ENCODE measurements at places on chromosomes 12 and 14. TPM values are rescaled to one million over a fixed set of nuclear protein-coding genes. Genes with fewer than 3 reads are reported as not detected.
A peak's percentile ranks its signal among the peaks of the same experiment; 100 is the strongest.

GRCh38 chr12:15688202-15688736 is 100.9 kb downstream of the EPS8 start:
- DNase-seq, result peak; percentile 84

Gene ERP27
- not detected for total RNA-seq

- peak; percentile 69 for DNase-seq
Observed at GRCh38 chr14:54776361-54777001, 126.1 kb downstream of the GCH1 start.

Gene C1RL
- 65.8 TPM for total RNA-seq

DNA sequence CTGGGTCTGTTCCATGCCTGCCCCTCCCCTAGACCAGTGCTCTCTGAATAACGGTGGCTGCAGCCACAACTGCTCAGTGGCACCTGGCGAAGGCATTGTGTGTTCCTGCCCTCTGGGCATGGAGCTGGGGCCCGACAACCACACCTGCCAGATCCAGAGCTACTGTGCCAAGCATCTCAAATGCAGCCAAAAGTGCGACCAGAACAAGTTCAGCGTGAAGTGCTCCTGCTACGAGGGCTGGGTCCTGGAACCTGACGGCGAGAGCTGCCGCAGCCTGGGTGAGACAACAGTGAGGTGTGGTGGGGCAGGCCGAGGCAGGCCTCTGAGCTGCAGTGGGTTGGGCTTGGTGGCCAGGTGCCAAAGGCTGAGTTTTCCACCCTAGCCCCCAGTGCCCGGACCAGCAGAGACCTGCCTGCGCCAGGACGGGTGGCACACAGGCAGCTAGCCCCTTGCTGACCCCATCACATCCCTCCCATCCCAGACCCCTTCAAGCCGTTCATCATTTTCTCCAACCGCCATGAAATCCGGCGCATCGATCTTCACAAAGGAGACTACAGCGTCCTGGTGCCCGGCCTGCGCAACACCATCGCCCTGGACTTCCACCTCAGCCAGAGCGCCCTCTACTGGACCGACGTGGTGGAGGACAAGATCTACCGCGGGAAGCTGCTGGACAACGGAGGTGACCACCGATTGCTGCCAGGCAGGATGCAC is 28.2 kb upstream of the LRP1-AS start:
- peak; percentile 95 for DNase-seq

- no peak for DNase-seq
Observed at GRCh38 chr12:51961834-51962233, 10.3 kb downstream of the ACVR1B start.

Gene RNF212B
- total RNA-seq, result not detected

Gene LBHD2
- total RNA-seq, result not detected

DNA sequence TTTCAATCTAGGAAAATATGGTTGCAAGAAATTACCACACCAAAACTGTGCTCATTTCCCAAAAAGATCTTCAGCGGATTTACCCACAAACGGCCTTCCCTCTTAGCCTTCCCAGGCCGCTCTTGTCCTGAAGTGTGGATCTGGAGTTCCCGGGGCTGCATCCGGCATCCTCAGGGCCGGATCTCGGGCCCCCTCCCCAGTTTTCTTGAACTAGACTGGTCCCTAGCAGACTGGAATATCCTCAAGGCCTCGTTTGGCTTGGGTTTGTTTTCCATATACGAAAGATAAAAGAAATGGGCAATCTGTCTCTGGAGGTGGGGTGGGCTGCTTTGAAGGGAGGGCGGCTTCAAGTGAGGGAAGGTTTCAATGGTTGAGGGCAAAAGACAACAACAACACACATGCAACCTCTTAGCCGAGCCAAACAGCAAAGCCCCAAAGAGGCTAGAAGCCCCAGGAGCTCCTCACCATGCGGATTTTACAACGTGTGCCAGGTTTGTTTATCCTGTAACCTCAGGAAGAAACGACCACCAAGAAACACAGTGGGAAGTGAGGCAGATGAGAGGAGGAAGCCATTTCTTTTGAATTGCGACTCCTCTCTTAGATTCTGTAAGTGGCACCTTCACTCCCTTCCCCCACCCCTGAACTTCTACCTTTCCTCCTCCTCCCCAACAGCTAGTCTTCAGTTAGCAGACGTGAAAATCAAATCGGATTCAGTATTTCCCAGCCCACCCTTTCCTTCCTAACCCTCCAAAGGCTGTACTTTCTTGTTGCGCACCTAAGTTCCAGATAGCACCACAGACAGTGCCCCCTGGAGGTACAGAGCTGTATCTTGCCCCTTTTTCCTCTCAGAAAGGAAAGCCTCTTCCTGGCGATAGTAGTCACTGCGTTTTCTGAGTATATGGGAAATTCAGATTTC is 2.6 kb downstream of the MYF6 start:
- DNase-seq, result no peak

Gene KRT6C
- not detected for total RNA-seq

GRCh38 chr12:63963868-63964267 is 119.4 kb downstream of the SRGAP1 start:
- DNase-seq, result no peak

DNA sequence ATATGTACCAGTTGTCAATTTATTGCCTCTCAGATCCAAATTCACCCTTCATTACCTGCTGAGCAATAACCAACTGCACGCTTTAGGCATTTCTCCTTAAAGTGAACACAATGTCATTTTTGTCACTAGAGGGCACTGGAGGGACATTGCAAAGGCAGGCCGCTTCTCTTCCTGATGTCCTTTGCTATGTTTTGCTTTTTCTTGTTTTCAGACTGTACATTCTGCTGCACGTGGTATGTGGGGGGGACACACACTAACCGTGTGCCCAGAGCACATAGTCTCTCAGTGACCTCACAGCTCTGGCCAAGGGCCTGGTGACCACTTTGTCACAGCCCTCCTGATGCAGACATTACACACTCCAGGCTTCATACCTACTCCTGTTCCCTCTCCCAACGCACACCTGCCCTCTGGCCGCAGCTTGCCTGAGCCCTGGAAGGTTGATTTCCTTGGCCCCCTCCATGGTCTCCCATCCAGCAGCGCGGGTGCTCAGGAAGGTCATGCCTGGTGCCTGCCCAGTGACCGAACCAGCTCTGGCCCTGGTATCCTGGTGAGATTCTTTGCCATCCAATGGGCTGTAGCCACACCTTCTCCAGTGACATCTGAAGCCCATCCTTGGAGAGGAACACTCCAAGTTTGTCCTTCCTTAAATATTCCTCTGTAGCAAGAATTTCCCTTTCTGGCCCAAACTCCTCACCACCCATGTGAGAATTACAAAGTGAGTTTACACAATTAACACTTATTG is 39.9 kb downstream of the MYO1H start:
- DNase-seq, result no peak

DNA sequence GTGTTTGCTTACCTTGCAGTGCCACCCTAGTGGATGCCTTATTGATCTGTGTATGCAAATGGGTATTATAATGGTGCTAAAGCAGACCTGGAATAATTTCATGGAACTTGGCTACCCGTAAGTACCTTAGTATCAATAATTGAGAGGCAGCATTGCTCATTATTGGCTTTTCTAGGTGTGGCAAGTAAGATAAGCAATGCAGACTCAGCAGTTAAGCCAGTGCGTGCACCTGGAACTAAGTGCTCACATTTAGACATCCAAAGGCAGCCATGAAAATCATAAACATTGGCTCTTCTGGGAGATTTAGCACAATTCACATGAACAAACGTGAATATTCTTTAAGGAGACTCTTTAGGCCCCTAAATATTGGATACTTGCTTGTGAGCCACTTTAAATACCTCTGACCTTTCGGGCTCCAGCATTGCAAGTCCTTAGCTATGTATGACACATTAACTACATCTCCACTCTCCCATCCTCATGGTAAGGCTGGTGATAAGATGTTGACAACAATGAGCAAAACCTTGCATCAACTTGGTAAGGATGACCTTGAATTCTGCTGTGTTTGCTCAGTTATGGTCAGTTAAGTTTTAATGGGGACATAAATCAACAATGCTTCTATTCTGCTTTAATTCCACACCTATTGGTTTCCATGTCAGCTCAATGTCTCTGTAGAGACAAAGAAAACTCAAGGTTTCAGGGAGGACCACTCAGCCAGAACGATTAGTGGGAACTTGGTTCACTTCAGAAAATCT is 112.0 kb downstream of the SLC5A8 start:
- no peak for DNase-seq

Gene GPX2
- not detected for total RNA-seq

DNA sequence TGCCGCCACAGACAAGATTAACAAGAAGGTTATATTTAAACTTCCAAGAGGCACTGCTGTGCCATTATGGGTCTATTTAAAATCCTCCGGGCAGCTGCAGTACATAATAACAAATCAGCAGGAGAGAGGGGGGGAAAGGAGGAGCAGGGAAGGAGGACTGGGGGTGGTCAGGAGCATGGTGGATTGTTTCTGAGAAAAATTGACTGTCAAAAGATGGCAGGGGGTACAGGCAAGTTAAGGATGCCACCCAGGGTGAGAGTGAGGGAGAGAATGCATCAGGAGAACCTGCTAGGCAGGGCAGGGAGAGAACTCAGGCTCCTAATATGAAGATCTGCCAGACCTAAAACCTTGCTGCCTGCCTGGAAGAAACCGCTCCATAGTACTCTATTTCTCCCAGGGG is 181.8 kb downstream of the GRIN2B start:
- no peak for DNase-seq

DNA sequence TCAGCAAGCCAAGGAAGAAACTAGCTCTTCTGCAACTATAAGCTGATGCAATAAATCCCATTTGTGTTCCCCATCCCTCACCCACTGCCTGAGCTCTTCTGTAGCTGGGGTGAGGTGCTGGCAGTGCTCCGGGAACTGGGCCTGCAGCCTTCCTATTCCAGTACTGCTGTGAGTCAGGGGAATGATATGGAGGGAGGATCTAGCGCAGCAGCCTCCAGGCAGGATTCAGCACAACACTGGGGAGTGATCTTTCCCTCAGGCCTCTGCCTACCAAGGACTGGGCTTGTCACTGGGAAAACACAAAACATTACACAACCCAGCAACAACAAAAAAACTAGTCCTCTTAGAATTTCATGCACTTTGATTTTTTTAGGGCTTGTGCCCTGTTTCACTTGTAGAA is 58.7 kb downstream of the ST8SIA1 start:
- DNase-seq, result peak; percentile 98

Gene CLEC6A
- total RNA-seq, result not detected

Gene ANO2
- 4.3 TPM for total RNA-seq

Gene INTS13
- 18.7 TPM for total RNA-seq

DNA sequence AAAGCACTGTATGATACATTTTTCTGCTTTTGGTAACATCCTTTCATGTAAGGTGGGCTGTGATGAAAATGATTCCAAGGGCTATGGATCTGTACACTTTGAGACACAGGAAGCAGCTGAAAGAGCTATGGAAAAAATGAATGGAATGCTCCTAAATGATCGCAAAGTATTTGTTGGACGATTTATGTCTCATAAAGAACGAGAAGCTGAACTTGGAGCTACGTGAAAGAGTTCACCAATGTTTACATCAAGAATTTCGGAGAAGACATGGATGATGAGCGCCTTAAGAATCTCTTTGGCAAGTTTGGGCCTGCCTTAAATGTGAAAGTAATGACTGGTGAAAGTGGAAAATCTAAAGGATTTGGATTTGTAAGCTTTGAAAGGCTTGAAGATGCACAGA is 22.1 kb upstream of the SRGAP1 start:
- no peak for DNase-seq

DNA sequence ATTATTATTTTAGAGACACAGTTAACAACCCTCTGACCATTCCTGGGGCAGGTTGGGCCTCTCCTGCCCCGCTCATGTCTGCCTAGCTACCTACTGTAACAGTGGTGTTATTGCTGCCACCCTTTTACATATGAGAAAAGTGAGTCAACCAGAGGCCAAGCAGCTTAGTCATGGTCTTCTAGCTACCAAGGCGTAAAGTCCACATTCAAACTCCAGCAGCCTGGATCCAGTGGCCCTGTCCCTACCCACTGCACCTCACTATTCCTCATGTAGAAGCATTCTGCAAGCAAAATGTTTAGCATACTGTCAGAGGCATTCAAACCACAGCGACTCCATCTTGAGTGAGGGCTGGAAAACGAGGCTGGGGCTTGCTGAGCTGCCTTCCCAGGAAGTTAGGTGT is 95.8 kb downstream of the SLC15A4 start:
- DNase-seq, result no peak

Gene NANOG
- total RNA-seq, result under 0.01 TPM

GRCh38 chr12:89472508-89472907 is 52.1 kb downstream of the GALNT4 start:
- DNase-seq, result no peak

Gene KRT72
- not detected for total RNA-seq

DNA sequence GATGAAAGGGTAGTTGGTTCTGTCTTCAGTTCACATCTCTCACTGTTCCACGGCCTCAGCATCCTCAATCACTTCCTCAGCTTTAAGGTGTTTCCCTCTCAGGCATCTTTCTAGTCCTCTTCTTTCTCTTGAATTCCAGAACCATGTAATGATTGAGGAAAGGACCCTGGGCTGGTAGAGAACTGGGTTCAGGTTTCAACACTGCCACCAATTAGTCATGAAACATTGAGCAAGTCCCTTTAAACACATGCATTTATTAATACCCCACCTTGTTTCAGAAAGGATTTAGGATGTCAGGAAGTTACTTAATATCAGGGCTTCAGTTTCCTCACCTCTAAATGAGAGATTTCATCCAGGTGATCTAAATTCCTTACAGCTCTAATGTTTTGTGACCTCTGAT is 7.2 kb downstream of the DMAC2L start:
- DNase-seq, result no peak

GRCh38 chr14:68712703-68713370 is 80.0 kb downstream of the ZFP36L1 start:
- peak; percentile 47 for DNase-seq

Data from sigmoid colon (tissue), 7 donors.